ENCODE measurements at places on chromosomes 4 and X. TPM values are rescaled to one million over a fixed set of nuclear protein-coding genes. Genes with fewer than 3 reads are reported as not detected.
A peak's percentile ranks its signal among the peaks of the same experiment; 100 is the strongest.

- no peak for DNase-seq
Observed at GRCh38 chr4:8537041-8537461, 43.1 kb upstream of the GPR78 start.

CPZ gene
- polyA plus RNA-seq: 21.5 TPM

- no peak for DNase-seq
Observed at GRCh38 chr4:118281611-118282442, 71.0 kb downstream of the PRSS12 start.

GRCh38 chrX:126985981-126986380 lies 166.5 kb downstream of the PRR32 start:
- DNase-seq: no peak

- no peak for DNase-seq
Observed at GRCh38 chrX:66602381-66602938, 36.4 kb downstream of the EDA2R start.

GRCh38 chr4:141416677-141417363 lies 196.1 kb downstream of the ZNF330 start:
- no peak for DNase-seq

DNA sequence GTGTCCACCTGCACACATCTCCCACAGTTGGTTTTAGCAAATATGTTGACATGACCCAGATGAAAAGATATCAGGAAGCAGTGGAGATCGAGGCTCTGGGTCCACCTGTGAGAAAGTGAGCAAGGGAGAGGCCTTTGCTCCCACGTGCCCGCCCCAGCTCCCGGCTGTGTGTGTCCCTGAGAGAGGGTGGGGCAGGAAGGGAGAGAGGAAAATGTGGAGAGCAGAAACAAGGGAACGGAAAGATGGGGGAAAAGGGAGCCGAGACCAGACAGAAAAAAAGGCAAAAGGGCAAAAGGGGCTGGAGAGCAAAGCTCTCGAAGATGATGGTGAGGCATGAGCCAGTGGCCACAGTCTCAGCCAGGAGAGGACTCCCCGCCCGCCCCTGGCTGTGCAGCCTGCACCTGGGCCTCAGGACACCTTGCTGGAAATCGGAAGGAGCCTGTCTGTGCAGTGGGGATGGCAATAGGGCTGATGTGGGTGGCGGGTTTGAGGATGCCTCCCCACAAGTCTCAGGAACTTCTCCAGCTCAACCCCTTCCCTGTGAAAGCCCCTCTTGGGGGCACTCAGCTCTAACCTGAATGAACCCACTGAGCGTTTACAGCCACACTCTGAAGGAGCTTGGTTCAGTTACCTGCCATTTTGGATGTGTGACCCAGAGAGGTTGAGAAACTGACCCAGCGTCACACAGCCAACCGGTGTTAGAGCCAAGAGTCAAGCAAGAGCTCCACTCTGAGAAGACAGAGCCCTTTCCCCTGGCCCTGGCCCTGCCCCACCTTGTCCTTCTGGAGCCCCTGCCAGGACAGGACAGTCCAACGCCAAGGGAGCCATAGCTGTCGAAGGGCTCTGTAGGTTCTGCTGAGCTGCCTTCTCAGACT lies 20.3 kb upstream of the MSX1 start:
- no peak for DNase-seq

MAGEE1 gene
- 6.5 TPM for polyA plus RNA-seq

- DNase-seq: no peak
Observed at GRCh38 chrX:67684136-67684535, 140.3 kb downstream of the AR start.

DNA sequence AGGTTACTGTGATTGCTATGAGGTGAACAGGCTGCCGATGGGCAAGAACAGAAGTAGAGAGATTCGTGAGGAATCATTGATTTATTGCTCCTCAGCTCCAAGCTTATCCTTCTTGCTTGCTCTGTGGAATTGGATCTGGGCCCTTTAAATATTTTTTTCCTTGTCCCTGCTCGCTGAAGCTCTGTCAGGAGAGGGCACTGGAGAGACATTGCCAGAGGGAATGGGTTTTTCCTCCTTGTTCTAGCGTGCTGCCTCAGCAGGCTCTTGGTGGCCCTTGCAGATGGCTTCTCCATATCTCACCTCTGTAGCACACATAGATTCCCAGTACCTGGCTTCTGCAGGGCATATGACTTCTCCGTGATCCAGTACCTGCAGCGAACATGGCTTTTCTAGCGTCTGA lies 67.4 kb downstream of the CNGA2 start:
- DNase-seq: no peak

- DNase-seq: no peak
Observed at GRCh38 chr4:8928074-8928473, 56.4 kb upstream of the HMX1 start.

GAGE12G gene
- not detected for polyA plus RNA-seq

NOA1 gene
- 22.7 TPM for polyA plus RNA-seq

GRCh38 chr4:185357211-185357610 lies 38.5 kb downstream of the LRP2BP start:
- DNase-seq: no peak

VCX gene
- 0.47 TPM for polyA plus RNA-seq

DNA sequence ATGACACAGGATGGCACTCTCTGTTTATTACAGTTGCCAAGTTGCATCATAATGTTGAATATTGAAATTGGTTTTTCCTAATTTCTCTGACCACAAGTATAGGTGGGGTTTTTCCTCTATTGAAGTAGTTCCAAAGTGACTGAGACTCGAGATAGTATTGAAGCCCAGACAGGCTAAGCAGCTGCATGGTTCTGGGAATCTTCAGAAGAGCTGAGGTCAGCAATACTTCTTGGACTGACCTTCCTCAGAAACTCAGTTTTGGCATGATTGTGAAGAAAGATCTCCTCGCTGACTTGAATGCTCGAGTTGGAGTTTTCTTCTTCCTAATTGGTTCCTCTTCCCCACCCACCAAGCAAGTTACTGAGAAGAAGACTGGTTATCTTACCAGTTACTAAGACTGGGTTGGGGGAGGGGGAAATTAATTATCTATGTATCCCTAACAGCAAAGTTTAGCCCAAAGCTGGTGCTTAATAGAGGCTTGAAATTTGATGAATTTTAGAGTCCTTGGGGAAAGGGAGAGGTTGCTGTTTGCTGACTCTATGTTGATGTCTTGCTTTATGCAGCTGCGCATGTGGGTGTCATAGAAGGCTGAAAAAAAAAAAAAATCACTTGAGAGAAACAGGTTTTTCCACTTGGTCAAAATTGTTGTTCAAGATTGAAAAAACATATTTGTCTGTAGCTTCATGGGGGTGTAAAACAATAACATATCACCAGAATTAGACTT lies 91.1 kb downstream of the P2RY10 start:
- DNase-seq: no peak

TLR1 gene
- polyA plus RNA-seq: 4.7 TPM

DNA sequence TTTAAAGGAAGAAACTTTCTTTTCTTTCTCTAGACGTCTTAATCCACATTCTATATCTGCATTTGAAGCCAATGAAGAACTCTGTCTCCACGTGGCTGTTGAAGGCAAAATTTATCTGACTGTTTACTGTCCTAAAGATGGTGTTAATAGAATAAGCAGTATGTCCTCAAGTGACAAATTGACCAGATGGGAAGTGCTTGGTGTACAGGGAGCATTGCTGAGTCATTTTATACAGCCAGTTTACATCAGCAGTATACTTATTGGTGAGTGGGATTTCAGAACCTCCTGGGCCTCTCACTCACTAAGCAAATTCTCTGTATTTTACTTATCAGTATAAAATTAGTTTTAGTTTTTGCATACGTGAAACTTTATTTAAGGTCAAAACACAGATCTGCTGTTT lies 33.7 kb downstream of the ADAD1 start:
- DNase-seq: no peak

DNA sequence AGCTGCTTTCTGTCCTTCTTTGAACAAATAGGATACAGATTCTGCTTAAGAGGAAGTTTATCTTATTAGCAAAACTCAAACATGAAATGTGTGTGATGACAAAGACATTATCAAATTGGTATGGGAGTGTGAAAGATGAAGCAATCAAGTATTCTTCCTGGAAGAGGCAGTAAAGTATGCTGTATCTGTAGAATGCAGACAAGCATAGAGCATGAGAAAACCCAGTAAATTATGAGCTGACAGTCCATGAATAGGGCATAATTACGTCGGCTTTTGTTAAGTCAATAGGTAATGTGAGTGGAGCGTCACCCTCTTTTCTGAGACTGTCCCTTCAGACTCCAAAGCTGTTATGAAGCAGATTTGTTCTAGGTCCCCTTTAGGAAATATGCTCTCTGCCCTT lies 458.6 kb upstream of the NWD2 start:
- no peak for DNase-seq

MMRN1 gene
- 5.5 TPM for polyA plus RNA-seq

AWAT2 gene
- not detected for polyA plus RNA-seq

GRCh38 chr4:89657931-89658700 lies 178.8 kb downstream of the SNCA start:
- peak; percentile 14 for DNase-seq

- no peak for DNase-seq
Observed at GRCh38 chrX:153649178-153649914, 2.3 kb downstream of the DUSP9 start.

- DNase-seq: no peak
Observed at GRCh38 chr4:7018281-7018680, 24.9 kb upstream of the TADA2B start.

ATP8A1 gene
- 31.7 TPM for polyA plus RNA-seq

DNA sequence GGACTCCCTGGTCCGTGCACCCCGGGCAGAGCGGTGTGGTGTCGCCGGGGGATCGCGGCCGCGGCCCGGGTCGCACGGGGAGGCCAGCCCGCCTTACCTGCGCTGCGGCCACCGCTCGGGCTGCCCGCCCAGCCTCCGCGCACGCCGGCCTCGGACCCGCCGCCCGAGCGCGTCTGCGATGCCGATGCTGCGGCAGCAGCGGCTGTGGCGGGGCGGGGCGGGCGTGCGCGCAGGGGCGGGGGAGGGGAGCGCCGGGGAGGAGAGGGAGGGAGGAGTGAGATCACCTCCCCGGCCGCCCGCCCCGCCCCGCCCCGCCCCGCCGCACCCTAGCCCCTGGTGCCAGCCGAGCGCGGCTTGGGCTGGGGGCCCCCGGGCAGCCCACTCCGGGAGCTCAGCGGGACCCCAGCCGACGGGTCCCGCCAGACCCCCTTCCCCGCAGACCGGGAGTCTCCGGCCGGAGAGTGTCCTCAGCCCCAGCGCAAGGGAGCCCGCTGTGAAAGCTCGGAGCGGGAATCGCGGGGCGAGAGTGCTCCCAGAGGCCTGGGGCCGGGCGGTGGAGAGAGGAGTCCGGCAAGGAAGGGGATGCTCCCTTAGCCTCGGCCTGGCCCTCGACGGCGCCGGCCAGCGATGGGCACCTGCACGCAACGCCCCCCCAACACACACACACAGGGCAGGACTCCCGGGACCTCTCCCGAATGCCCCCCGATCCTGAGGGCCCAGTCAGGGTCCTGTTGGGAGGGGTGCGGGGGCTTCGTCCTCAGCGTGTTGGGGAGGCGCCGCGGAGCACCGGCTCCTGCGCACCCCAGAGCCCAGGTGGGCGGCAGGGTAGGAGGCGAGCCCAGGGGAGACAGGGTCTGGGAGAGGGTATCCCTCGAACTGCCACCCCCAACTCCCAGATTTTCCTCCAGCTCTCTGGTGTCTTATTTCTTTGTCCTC lies at the start of gene L1CAM:
Gene L1CAM, minus strand, starts transcription at position 206 of the 936 bp plus-strand sequence. CDS start 10,337 bp downstream, outside the sequence.
- DNase-seq: no peak

DNA sequence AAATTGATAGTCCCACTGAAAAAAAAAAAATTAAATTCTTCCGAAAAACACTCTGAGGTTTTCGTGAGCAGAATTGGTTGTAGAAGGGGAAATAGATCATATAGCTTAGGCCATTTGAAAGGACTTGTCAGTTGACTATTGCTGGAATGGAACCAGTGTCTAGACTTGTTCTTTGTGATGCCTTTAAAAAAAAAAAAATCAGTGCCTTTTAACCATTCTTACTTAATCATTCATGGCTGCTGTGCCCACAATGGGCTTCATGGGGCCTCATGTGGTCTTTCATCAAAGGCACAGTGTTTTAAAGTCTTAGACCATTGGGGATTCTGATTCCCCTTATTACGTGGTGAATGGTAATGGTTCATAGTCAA lies 139.3 kb downstream of the AFF1 start:
- DNase-seq: no peak

SYNPO2 gene
- polyA plus RNA-seq: 12.9 TPM

GC gene
- polyA plus RNA-seq: 0.26 TPM

DNA sequence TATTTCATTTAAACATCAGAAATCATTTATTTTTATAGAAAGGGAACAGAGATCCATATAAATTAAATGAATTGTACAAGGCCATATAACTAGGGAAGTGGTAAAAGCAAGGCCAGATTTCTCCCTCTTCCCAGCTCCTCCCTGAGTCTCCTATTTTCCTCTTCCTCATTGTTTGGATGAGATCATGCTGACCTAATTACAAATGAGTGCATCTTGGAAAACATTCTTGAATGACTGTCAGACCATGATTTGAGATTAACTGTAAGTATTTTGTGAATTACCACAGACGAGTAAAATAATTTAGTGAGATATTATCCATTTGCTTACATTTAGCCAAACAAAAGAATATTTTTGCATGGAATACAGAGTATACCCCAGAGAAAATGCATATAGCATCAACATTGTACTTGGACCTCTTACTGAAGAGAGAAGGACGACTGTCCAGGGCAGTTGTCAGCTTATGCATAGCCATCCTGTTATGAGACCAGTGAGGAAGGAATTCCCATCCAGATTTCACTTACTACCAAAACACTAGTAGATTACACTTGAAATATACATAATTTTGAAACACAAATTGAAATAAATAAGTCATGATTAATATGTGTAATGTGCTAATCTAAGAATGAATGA lies 47.3 kb downstream of the SLAIN2 start:
- no peak for DNase-seq

DNA sequence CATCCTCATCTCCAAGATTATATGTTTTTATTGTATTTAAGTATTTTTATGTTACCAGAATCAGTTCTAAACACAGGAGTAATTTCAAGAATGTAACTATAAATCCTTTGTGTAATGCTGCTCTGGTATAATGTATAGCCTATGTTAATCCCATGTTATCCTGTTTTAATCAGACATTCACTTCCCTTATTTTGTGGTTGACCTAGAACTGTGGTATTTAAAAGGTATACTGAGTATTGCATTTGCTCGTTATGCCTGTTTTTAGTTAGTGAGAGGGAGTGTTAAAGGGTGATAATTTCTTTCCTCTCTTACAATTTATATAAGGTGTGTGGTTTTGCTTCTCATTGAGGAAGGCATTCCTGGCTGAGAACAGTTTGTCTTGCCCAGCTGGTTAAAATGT lies 26.2 kb downstream of the MTM1 start:
- DNase-seq: no peak

GRCh38 chrX:48715072-48715471 lies 18.5 kb downstream of the SUV39H1 start:
- no peak for DNase-seq

DNA sequence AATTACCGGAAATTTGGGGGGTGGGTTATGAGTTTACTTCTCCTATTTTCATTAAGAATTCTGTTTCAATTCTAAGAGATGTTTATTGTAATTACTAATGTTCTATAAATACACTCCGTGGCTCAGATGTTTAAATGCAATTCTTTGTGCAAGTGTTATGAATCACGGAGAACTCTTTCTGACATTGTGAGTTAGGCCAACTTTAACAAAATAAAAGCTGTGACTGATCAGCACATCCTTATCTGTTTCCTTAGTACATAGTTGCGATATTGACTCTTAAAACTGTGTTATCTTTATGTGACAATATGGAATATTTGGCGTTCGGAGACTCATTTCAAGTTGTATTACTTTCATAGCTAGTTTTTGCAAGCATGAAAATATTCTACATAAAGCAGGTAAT lies 902 bp downstream of the KLHL4 start:
- no peak for DNase-seq

- DNase-seq: no peak
Observed at GRCh38 chrX:86910602-86911311, 606.8 kb upstream of the KLHL4 start.
